ENCODE measurements at places on chromosomes 2 and 18. TPM values are rescaled to one million over a fixed set of nuclear protein-coding genes. Genes with fewer than 3 reads are reported as not detected.

Gene GPR39
- total RNA-seq: 8.5 TPM

Gene SLC8A1
- total RNA-seq: 0.71 TPM

Gene INPP5D
- total RNA-seq: 0.69 TPM

Gene GPR45
- total RNA-seq: not detected

Gene C18orf32
- 21.0 TPM for total RNA-seq

Gene IL18RAP
- total RNA-seq: not detected

Gene MYL1
- total RNA-seq: not detected

Gene BCL2L11
- total RNA-seq: 12.5 TPM

Gene TOGARAM2
- total RNA-seq: 0.12 TPM
